ENCODE measurements at places on chromosomes 5 and 9. TPM values are rescaled to one million over a fixed set of nuclear protein-coding genes. Genes with fewer than 3 reads are reported as not detected.

Gene SPATA31D1
- total RNA-seq = not detected

Gene PDZD2
- 0.16 TPM for total RNA-seq

Gene SPATA31C1
- not detected for total RNA-seq

Gene CAMK4
- total RNA-seq = 7.3 TPM

Gene ZNF484
- 10.3 TPM for total RNA-seq

Gene ADRB2
- total RNA-seq = 0.65 TPM

Gene NKD2
- 102 TPM for total RNA-seq

Gene ZNF879
- 2.1 TPM for total RNA-seq

Gene MEIKIN
- total RNA-seq = not detected

Gene F2RL1
- total RNA-seq = 125 TPM
